Kidney epithelial cell (primary cell): ENCODE measurements at places on chromosomes 7 and 10.

DNA sequence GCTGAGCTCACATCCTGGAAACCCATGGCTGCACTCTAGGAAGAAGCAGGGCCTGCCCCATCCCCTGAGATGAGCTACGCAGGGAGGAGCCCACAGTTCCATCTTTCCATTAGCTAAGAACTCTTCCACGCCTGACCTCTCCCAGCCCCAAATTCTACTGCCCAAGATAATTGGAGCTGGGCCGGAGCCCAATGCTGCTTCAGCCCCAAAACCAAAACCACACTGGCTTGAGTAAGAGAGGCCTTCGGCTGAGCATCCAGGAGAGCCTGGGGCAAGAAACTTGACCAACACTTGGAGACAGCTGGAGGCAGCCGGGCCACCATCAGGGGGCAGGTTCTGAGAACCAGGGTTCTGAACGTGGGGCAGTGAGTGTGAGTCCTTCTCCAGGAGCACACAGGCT is 116.1 kb upstream of the ZMIZ1 start:
- DNase-seq, result no peak

- no peak for DNase-seq
These were observed 56.6 kb upstream of the IL6 start for GRCh38 chr7:22670422-22670815.

GRCh38 chr10:80498833-80499741 is 38.6 kb upstream of the SH2D4B start:
- peak; percentile 93 for DNase-seq

DNA sequence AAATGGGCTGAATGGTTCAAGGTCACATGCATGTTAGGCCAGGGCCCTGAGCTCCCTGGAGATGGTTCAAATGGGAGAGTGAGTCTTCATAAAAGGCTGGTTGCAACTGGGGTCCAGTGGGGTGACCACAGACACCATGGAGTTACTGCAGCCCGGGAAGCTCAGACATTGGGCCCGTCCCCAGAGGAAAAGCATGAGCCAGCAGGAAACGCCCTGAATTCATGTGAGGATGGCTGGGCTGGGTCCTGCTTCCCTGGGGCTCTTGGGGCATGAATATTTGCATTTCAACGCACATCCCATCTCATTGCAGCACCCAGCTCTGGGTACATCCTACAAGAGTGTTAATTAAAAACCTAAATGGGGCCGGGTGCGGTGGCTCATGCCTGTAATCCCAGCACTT is 549.0 kb downstream of the TCERG1L start:
- DNase-seq, result no peak

DNA sequence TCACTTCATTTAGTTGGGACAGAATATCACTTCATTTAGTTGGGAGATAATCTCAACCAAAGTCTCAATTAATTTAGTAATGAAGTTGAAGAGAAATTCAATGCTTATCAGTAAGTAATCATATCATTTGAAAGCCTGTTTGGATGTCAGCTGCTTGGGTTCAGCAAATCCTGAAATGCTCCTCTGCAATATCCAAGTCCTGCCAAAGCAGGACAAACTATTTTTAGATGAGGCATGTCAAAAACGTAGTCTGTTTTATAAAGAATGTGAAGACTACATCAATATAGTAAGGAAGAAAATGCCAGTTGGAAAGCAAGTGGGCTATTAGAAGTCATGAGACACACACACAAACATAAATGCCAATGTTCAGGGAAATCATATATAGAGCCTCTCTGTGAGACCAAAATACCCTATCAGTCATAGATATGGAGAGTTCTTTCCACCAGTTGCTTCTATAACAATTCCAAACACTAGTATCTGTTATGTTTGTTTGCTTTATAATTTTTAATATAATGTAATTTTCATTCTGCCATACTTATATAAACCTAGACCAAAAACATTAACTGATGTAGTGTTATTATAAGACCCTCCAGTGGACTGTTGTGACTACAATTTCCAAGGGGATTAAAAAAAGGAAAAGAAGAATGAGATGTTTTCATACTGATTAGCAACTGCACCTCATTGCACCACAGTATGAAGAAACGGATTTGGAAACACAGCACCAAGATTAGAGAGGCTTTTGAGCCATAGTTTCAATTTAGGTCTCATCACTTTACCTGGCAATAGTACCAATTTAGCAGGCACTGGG is 160.7 kb downstream of the LRRTM3 start:
- no peak for DNase-seq

DNA sequence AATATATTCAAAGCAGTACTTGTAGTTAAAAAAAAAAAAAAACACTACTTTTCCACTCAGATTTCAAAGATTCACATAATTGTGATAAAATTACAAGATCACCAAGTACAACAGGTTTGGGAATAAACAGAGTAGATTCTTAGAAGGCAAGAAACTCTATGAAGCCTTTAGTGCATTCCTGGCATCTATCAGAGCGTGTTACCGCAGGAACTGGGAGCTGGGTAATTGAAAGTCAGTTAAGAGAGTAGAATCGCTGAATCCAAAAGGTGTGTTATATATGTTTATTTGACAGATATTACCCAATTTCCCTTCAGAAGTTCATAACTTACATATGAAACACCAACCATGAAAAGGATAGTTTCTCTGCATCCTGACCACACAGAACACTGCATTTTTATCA is 159.2 kb upstream of the PLXNA4 start:
- peak; percentile 42 for DNase-seq

DNA sequence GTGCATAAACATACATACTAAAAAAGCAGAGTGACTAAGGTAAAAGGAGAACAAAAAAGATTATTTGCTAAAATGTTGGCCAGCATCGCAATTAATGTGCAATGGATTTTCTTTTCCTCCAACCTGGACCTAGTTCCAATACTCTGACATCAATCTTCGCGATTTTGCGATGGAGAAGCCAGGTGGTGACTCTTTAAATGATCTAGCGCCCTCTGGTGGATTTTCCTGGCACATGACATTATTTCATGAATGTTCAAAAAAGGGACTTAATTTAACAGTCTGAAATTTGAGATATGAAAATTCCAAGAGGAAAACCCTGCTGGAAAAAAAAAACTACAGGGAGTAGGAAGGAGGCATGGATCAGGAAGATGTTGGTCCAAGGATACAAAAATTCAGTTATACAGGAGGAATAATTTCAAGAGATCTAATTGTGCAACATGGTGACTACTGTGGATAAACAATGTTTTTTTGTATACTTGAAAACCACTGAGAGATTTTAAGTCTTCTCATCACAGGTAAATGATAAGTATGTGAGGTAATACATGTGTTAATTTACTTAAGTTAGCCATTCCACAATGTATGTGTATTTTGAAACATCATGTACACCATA is 4.3 kb upstream of the KCNMA1 start:
- DNase-seq, result peak; percentile 44

DNA sequence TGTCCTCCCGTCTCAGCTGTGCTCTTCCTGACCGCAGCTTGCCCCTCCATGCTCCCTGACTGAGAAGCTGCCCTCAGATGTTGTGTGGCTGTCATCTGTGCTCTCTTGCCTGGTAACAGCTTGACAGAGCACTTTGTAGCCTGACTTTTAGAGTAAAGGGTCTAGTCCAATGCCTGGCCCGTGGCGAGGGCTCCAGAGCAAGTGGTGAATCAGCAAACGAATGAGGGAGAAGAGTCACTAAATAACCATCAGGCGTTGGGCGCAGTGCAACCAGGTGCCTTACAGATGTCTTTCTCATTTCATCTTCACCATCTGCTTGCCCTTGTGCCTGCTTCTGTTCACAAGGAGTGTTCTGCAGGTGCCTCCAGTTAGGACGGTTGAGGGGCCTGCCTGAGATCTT is 45.6 kb downstream of the MKI67 start:
- DNase-seq, result no peak
